ENCODE measurements at places on chromosomes 5 and 9.

DNA sequence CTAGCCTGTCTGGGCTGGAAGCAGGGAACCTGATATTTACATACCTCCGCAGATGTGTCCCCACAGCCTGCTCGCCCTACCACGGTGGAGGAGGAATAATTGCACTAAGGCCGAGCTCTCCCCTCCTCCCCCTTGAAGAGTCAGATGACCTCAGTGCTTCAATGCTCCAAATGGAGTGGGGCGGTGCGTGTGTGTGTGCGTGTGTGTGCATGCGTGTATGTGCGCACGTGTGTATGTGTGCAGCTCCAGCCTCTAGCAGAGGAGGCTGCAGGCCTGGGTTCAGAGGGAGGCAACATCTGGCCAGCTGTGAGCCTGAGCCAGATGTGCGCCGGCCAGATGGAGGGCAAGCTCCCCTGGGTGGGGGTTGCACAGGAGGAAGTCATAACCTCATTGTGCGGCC is 90.5 kb downstream of the NRG2 start:
- DNase-seq, result no peak

DNA sequence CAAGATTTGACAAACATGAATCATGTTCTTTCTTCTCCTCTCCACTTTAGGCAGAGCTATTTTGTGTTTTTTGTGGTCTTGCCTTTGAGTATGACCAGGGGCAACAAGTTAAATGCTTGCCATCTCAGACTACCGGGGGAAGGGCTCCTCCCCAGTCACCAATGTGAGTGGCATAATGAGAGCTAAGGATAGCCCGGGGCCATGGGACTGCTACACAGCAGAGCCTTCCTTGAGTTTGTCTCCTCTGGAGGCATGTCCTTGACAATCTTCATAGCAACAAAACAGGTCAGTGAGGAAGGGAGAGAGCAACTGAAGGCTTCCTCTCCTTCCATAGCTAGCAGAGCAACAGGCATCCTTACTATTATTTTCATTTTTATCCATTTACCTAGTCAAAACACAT is 299.3 kb downstream of the ENC1 start:
- DNase-seq, result no peak

GRCh38 chr5:98839469-98840383 is 66.3 kb downstream of the RGMB start:
- peak; percentile 16 for DNase-seq

GRCh38 chr5:135887447-135887864 is 8.2 kb downstream of the IL9 start:
- DNase-seq, result peak; percentile 62

DNA sequence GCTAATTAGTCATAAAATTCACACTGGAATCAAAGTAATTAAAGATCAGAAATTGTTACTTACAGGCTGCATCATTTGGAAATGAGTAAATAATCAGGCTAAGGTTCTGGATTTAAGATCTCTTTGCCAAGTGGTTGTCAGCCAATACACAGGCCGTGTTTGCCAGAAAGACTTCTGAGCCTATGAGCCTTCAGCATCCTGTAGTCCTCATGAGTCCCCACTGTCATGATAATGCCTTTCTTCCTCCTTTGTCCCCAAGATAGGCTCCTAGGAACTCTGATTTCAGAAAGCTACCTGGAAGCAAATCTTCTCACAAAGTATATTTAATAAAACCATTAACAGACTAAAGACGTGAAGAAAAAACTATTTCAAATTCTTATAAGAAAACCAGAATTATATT is 810.5 kb downstream of the DNAH5 start:
- no peak for DNase-seq

GRCh38 chr9:69877852-69878514 is 57.4 kb downstream of the CFAP95 start:
- DNase-seq, result peak; percentile 8

- no peak for DNase-seq
Measured at GRCh38 chr5:82620957-82621600, 342.9 kb upstream of the RPS23 start.

- no peak for DNase-seq
Measured at GRCh38 chr9:89745601-89746376, 141.0 kb downstream of the GADD45G start.

DNA sequence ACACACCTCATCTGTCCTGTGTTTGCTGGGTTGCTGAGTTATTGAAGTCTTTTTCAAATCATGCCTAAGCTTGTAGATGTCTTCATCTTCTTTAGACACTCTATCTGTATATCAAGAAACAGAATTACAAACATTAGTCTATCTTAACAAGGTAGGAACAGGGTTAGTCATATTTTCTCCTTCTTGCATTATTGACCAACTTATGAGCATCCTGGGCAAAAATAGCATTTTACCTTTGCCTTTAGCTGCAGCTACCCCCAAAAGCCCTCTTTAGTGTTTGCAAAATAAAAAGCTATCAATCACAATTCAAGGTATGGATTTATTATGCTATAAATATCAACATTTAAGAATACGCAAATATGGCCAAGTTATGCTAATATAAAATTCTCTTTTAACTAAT is 3.4 kb downstream of the PLK2 start:
- no peak for DNase-seq

DNA sequence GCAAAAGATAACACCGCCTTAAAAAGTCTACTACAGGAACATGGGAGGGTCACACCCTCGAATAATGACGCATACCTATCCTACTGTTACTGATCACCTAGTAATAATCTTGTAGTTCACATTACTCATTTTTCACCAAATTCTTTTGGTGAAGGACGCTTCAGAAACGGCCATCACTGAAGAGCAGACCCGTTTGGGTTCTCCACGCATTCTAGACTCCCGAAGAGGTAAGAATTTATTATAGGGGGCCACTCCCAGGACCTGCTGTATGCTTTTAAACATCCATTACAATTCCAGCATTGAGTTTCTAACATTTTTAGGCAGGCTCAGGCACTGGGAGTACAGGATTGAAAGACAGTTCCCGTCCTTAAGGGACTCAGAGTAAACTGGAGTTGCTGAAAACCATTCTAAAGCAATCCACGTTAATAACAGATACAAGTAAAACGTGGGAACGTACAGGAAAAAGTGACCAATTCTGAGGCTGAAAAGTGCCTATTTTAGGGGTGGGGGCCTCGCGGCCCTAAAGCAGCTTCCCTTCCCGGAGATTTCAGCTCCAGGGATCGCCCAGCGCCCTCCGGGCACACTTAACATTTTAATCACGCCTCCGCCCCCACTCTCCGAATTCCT is at the start of gene FER:
FER (plus strand) TSS at position 124 of the 627 bp plus-strand sequence. CDS start 50,286 bp downstream, outside the sequence.
- peak; percentile 40 for DNase-seq

Measured in hematopoietic multipotent progenitor cell treated with erythropoietin and hydrocortisone succinate and interleukin-3 and kit ligand, for 17 days (in vitro differentiated cells).